Left hindlimb (tissue), 1 donor: ENCODE measurements at places on chromosomes 3 and 15.

DNA sequence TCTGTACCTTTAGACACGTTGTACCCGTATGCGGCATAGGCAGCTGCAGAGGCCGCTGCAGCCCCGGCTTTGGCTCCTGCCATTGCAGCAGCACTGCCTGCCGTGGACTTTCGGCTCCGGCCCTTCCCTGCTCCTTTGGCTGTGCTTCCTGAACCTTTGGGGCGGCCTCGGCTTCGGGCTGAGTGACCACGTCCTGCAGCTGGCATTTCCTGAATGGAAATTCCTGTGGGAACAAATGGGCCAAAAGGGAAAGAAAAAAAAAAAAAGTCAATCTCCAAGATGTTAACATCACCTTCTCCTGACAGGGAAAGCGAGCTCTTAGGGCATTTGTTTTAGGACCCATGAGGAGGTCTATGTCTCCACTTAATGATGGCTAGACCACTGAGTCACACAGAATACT is 29.6 kb downstream of the CHAC1 start:
- DNase-seq, result no peak

- DNase-seq, result no peak
These were observed 47.9 kb upstream of the CCDC80 start for GRCh38 chr3:112688819-112689218.

DNA sequence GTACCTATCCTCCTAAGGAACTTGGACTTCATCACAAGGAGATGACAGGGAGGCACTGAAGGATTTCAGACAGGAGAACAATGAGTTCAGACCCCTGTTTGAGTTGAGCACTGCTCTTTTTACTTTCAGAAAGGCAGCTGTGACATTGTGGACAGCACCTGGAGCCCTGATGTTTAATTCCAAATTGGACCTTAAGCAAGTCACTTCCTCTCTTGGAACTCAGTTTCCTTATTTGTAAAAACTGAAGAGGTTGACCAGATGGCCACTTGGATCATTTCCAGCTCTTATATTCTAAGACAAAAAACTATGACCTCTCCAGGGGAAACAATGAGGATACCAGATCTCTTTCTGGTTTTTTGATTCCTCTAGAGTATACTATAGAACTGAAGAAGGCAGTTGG is 34.1 kb upstream of the SMAD3 start:
- no peak for DNase-seq

GRCh38 chr15:28093752-28094535 is 5.2 kb downstream of the OCA2 start:
- no peak for DNase-seq

GRCh38 chr3:97974996-97975395 is 2.8 kb upstream of the RIOX2 start:
- no peak for DNase-seq

DNA sequence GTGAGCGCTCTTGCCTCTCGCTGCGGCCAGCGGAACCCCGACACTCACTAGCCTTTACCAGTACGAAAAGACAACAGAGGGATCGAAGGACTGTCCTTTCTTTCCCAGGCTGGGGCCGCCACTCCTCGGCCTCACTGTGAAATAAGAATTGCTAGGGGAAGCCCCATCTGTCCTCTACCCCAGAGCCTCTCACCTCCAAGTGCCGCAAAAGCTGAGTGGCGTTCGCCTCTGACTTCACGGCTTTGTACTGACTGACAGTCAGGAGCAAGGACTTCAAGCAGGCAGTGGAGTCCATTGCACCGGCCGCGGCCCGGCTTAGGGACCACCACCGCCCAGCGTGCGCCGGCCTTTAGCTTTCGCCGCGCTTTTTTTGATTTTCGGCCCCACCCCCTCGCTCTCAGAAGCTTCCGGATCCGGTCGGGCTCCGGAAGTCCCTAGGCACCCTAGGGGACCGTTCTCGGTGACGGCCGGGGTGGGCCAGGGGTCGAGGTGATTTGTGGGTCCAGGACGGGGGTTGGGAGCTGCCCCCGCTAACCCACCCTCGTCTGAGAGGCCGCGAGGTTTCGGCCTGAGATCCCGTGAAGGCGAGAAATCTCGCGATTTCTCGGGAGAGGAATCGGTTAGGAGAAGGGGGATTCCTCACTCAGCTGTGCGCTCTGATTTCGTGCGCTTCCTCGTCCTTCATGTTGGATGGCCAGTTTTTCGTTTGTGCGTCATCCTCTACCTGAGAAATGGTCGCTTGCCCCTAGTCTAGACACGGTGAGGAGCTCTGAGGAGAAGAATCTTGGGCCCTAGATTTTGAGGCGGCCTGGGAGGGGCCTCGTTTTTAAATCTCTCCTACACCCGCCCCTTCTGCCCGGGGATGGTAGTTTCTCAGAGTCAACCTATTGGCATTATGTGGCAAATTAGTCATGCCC is at the start of the genes CIP2A and DZIP3:
Gene CIP2A (minus strand): TSS at position 358 of the 917 bp plus-strand sequence. CDS start 63 bp downstream, at position 295.
Gene DZIP3 (plus strand): TSS at position 642 of the 917 bp plus-strand sequence. CDS start 15,685 bp downstream, outside the sequence.
- peak; percentile 97 for DNase-seq

DNA sequence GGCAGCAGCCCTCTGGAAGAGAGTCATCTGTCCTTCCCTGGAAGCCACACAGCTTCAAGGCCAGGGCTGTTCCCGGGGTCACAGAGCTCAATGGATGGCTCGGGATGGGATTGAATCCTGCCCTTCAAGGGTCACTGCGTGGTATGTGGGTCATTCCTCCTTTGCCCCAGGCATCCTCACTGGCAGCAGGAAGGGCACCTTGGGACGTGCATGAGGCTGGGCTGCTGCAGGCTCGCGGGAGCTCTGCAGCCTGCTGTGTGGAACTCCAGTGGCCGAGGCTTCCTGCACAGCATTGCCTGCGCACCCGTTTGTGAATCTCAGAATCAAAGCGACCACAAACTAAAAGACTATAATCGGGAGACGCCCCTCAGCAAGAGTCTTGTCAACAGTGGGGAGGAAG is 60.7 kb downstream of the PCSK6 start:
- no peak for DNase-seq

DNA sequence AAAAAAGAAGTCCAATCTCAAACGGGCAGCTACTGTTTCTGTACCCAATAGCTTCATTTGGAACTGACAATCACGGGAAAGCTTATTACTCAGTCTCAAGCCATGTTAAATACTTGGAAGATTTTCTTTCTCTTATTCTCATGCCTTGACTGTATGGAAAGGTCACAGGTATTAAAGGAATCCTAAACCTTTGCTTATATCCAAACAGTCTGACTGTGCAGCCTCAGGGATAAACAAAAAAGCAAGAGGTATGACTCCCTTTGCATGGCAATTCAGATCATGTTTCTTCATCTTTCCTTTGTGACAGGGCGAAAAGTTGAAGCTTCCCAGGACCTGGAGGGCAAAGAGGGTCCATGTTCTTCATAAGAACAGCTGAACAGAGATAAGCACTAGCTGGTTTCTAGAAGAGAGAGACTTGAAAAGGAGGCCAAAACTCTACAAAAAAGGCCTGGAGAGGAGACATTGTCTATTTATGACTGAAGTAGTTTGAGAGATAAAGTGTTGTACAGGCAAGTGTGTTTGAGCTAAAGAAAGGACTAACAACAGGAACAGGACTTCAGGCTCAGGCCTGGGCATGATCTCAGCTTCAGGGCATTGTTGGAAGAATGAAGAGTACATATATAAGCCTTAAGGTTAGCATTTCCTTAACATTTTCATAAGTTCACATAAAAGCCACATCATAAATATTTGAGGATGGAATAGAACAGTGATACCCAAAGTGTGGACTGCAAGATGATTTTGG is 231.0 kb upstream of the THRB start:
- DNase-seq, result no peak

DNA sequence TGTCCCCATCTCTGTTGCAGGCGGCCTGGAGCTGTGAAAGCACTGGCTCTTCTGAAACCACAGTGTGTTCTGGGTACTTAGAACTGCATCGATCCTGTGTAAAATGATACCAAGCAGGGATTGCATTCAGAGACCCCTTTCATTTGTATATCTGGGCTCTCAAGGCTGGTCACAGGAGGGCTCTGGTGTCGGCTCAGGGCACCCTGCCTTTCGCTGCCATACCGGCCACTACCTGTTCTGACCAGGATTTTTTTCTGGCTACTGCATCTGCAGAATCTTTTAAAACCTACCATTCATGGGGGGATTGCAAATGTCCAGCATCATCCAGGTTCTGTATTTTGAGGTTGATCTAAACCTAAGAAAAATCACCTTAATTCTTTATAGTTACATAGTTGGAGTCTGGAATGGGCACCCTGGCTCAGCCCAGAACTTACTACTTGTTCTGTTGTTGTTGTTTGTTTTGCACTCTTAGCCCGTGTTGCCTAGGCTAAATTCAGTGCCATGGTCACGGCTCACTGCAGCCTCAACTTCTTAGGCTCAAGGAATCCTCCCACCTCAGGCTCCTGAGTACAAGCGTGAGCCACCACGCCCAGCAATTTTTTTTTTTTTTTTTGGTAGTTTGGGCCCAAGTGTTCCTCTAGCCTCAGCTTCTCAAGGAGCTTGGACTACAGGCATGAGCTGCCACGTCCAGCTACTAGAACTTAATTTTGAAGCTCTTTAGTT is 52.7 kb downstream of the TRIM71 start:
- DNase-seq, result no peak

DNA sequence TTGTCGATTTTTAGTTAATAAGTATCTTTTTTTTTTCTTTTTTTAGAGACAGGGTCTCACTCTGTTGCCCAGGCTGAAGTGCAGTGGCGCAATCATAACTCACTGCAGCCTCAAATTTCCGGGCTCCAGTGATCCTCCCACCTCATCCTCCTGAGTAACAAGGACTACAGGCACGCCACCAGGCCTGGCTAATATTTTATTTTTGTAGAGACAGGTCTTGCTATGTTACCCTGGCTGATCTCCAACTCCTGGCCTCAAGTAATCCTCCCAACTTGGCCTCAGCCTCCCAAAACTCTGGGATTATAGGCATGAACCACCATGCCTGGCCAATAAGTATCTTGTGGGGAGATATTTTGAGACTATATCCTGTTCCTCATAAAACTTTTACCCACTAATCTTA is 29.4 kb upstream of the ARID3B start:
- no peak for DNase-seq

- no peak for DNase-seq
These were observed 86.6 kb downstream of the FOXB1 start for GRCh38 chr15:60090747-60091146.

- DNase-seq, result no peak
These were observed 558.6 kb downstream of the TAFA4 start for GRCh38 chr3:68373727-68374126.

- DNase-seq, result no peak
These were observed 59.7 kb downstream of the LRIG1 start for GRCh38 chr3:66441129-66441528.

GRCh38 chr3:123027292-123028232 is at the start of gene SEMA5B:
Gene SEMA5B (minus strand): TSS chr3:123027763. CDS start chr3:122961263, 66,500 bp downstream.
- DNase-seq, result peak; percentile 80

DNA sequence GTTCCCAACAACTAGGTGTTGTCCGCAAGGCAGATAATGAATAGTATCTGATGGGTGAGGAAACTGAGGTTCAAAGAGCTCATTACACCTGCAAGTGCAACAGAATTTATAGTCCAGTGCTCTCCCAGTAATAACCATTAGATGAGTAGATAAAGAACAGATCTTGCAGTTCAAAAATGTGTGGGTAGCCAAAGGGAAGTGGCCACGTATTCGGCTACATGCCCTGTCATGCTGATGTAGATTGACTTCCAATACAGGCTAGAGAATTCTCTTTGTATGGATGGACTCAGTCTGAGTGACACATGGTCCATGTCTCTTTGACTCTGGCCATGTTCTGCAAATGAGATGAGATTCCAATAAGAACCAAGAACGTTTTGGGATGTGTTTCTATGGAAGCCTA is 187.9 kb upstream of the LPP start:
- no peak for DNase-seq

GRCh38 chr15:29835301-29835700 is 13.0 kb upstream of the TJP1 start:
- DNase-seq, result peak; percentile 34

DNA sequence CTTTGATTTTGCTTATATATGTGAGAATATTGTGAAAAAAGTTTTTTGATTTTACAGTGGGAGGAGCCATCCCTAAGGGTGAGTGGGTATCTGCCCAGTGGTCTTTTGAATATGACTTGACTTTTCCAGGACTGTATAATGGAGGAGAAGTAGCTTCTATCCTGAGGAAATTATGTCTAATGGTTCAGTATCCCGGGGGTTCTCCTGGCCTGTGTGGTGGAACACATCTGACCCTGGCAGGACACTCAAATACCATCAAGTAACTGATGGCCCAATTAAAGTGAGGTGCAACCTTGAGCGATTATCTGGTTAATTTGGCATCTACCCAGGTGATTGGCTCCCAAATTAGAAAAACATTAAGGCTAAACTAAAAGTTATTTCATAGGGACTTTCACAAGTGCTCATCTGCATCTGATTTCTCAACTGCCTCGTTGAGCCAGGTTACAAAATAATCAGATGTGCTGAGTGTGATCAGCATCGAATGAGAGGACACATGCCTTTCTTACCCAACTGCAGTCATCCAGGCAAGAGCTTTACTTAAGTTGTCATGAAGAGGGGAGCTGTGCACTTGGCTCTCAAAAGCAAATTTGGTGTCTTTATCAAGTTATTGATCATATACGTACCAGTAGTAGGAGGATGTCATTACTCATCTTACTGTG is 201.4 kb downstream of the IL5RA start:
- no peak for DNase-seq

- DNase-seq, result no peak
These were observed 144.3 kb downstream of the EEFSEC start for GRCh38 chr3:128297401-128298138.

GRCh38 chr3:4069796-4070195 is 233.4 kb upstream of the SETMAR start:
- DNase-seq, result no peak

GRCh38 chr3:123012652-123013051 is 14.9 kb downstream of the SEMA5B start:
- DNase-seq, result no peak

- DNase-seq, result no peak
These were observed 39.4 kb downstream of the AMOTL2 start for GRCh38 chr3:134334901-134335280.

- DNase-seq, result no peak
These were observed 60.6 kb upstream of the PLCL2 start for GRCh38 chr3:16824081-16824696.

GRCh38 chr15:91142106-91142744 is 42.2 kb downstream of the SV2B start:
- no peak for DNase-seq
